ENCODE measurements at places on chromosomes 1 and 21.
A peak's percentile ranks its signal among the peaks of the same experiment; 100 is the strongest.

- DNase-seq = no peak
Observed at GRCh38 chr1:219171192-219171935, 2.3 kb upstream of the LYPLAL1 start.

DNA sequence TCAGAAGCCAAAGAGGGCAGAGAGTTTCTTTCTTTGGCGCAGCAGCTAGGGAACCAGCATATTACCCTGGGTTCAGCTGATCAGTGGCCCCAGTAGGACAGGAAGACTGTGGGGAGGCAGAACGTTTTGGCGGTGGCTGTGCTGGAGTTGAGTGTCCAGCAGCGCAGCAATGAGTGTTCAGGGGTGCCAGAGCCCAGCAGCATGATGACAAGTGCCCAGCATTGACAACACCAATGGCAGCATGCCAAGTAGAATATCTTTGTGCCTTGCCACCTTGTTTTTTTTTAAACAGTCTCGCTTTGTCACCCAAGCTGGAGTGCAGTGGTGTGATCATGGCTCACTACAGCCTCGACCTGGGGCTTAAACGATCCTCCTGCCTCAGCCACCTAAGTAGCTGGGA, 106.7 kb upstream of the CDC42BPA start:
- no peak for DNase-seq

- no peak for DNase-seq
Observed at GRCh38 chr1:218304281-218305039, 19.4 kb downstream of the RRP15 start.

DNA sequence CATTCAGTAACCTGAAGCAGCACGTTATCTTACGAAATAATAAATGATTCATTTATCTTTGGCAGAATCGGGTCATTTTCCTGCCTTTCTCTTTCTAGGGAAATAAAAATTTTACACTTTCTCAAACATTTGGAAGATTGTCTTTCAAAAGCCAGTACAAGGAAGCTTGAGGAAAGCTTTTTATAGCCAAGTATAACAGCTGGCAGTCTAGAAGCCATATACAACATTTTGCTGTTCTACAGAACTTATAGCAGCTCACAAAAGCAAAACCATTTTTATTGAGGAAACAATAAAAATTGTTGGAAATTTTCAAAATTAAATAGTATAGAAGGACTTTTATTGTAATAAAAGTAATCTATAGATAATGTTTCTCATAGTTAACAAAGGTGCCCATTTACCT, 448.6 kb downstream of the SMYD3 start:
- DNase-seq = no peak

GRCh38 chr1:231065510-231066241, 25.6 kb upstream of the FAM89A start:
- DNase-seq = no peak

GRCh38 chr1:219576931-219577730, 35.8 kb downstream of the ZC3H11B start:
- DNase-seq = no peak

DNA sequence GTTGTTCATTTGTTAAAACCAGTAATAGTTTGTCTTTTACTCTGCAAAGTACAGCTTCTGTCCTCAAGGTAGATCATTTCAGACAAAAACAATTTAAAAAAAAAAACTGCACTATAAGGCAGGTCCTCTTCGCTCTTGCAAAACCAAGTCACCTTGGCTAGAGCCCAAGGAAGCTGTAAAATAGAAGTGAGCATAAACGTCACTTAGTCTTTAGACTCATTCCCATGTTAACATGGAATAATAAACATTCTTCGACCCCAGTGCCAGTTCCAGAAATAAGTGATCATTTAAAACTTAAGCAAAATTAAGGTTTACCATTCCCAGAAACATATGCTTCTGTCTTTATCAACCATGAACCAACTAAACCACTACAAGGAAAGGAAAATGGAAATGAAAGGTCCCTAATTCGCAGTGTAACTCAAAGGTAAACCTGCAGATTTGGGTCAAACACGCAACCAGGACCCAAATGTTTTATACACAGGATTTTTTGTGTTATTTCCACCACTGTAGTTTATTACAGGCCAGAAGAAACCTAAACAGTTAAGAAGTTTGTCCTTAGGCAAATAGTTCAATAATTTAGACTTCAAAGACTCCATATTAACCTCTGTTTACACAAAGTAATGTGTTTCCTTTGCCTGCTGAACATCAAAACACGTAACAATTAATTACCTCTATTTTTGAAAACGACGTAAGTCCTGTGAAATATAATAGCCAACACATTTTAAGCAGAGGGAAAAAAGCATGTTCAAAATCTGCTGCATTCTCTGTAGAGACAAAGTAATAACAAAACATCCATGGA, 54.6 kb downstream of the TGFBR3 start:
- no peak for DNase-seq

GRCh38 chr1:211217392-211217791, 41.8 kb upstream of the RCOR3 start:
- DNase-seq = no peak

DNA sequence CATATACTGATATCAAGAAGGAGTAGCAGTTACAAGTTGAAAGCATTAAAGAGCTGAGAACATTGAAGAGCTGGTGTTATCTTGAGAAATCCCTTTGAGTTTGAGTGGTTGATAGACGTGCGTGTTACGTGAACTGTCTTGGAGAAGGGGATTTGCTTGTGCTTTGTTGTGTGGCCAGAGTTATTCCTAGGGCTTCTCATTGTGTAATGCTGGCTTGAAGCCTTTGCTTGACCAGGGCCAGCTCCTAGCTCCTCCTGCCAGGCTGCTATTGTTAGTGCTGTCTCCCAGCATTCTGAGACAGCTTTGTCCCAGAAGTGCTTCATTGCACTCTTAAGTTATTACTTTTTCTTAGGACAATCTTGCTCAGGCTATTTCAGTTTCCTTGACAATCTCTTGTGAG, 116.2 kb upstream of the KCNK2 start:
- DNase-seq = no peak

DNA sequence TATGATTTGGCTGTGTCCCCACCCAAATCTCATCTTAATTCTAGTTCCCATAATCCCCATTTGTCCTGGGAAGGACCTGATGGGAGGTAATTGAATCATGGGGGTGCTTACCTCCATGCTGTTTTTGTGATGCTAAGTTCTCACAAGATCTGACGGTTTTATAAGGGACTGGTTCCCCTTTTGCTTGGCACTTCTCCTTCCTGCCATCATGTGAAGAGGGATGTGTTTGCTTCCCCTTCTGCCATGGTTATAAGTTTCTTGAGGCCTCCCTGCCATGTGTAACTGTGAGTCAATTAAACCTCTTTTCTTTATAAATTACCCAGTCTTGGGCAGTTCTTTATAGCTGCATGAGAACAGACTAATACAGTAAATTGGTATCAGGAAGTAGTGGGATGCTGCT, 114.1 kb downstream of the ZNF648 start:
- DNase-seq = no peak

GRCh38 chr1:90763930-90764329, 46.8 kb upstream of the BARHL2 start:
- DNase-seq = no peak

DNA sequence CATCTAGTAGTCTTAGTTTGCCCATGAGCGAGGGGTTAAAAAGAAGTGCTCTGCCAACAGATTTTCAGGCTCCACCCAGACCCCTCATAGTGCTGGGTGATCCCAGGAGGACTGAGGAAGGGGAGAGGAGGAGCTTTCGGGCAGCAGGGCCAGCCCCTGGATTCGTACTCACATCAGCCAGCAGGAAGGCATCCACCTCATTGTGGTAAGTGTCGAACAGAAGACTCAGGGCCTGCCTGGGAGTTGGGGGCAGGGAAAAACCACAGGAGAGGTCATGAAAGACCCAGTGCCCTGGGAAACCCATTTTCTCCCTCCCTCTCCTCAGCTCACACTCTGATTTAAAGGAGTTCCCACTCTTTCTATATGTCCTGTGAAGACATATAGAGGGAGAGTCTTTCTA, 34.9 kb downstream of the PIK3C2B start:
- no peak for DNase-seq

GRCh38 chr21:45295576-45296365, 8.1 kb upstream of the POFUT2 start:
- no peak for DNase-seq

GRCh38 chr1:244833734-244834542, 1.5 kb upstream of the COX20 start:
- DNase-seq = peak; percentile 49

DNA sequence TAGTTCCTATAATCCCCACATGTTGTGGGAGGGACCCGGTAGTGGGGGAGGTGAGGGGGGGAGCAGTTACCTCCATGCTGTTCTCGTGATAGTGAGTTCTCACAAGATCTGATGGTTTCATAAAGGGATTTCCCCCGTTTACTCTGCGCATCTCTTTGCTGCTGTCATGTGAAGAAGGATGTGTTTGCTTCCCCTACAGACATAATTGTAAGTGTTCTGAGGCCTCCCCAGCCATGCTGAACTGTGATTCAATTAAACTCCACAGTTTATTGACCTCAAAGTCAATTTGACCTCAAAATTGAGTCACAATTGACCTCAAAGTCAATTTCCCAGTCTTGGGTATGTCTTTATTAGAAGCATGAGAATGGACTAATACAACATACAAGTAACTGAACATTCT, 19.7 kb downstream of the DPH5 start:
- no peak for DNase-seq

GRCh38 chr1:18856435-18856834, 3.0 kb downstream of the TAS1R2 start:
- DNase-seq = no peak

- no peak for DNase-seq
Observed at GRCh38 chr1:78102916-78103315, 57.1 kb downstream of the GIPC2 start.

Data from stimulated activated CD4-positive, alpha-beta T cell treated with anti-CD3 and anti-CD28 coated beads, Interleukin-12 subunit alpha, Interleukin-12 subunit beta, amount 100 ng/mL, for 4 hours (primary cell).